ENCODE measurements at places on chromosomes 3 and 15.

DNA sequence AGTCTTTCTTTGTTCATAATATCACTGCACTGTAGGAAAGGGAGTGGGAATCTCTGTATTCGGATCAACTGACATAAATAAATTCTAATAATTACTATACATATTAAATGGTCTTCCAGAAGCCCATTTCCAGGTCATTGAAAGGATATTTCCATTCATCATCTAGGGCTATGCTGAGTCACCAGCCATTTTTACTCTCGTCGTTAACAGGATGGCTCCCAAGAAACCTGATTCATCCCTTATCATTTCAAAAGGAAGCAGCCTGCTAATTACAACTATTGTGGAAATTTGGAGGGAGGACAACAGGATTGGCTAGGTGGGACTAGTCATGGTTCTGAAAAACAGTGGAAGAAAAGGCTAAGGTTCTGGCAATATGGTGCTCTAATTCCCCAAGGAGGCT is 13.6 kb downstream of the GMNC start:
- DNase-seq, result no peak

- no peak for DNase-seq
Measured at GRCh38 chr15:80801891-80802680, 22.9 kb downstream of the CEMIP start.

- no peak for DNase-seq
Measured at GRCh38 chr15:91445695-91446228, 345.7 kb downstream of the SV2B start.

DNA sequence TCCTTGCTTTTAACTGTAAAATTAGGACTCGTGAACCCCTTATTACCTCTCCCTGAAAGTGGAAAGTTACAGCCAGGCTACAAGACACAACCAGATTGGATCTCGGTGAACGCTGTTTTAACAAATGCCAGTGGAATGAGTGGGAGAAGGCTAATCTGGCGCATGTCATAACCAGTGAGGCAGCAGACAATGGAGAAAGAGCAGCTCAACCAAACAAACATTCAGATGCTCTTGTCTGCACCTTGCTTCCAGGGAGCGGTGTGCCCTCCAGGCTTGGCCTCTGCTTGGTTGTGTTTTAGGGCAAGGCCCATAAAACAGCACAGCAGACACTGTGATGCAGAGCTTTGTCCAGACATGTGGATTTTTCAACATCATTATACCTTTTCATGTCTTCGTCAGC is 45.9 kb upstream of the ATP1B3 start:
- DNase-seq, result no peak

GRCh38 chr3:109553591-109554371 is 216.4 kb upstream of the DPPA4 start:
- DNase-seq, result no peak

- DNase-seq, result no peak
Measured at GRCh38 chr3:66615643-66616301, 115.0 kb upstream of the LRIG1 start.

GRCh38 chr15:74482661-74483060 is 21.7 kb upstream of the UBL7 start:
- DNase-seq, result no peak

DNA sequence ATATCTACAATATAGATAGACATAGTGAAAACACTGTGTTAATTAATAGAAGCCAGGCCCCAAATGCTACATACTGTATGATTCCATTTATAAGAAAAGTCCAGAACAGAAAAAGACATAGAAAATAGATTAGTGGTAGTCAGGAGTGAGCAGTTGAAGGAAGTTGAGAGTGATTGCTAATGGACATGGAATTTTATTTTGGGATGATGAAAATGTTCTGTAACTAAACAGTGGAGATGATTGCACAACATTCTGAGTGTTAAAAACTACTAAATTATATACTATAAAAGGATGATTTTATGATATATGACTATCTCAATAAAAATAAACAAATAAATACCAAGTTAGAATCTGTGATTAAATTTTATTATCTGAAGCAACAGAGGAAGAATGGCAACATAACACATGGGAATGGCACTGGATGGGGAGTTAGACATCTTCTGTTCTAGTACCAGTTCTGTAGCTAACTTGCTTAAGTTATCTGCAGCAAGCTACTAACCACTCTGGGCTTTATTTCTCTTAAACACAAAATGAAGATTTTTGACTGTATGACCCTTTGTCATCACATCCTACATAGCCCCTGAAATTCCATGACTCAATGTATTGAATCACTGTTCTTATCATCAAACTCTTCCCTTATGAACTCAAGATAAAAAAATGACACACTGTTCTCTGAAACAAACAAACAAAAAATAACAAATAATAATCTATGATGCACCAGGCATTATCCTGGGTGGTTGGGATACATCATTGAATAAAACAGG is 612.7 kb downstream of the TBL1XR1 start:
- no peak for DNase-seq

- no peak for DNase-seq
Measured at GRCh38 chr3:129629011-129629410, 22.5 kb upstream of the PLXND1 start.

DNA sequence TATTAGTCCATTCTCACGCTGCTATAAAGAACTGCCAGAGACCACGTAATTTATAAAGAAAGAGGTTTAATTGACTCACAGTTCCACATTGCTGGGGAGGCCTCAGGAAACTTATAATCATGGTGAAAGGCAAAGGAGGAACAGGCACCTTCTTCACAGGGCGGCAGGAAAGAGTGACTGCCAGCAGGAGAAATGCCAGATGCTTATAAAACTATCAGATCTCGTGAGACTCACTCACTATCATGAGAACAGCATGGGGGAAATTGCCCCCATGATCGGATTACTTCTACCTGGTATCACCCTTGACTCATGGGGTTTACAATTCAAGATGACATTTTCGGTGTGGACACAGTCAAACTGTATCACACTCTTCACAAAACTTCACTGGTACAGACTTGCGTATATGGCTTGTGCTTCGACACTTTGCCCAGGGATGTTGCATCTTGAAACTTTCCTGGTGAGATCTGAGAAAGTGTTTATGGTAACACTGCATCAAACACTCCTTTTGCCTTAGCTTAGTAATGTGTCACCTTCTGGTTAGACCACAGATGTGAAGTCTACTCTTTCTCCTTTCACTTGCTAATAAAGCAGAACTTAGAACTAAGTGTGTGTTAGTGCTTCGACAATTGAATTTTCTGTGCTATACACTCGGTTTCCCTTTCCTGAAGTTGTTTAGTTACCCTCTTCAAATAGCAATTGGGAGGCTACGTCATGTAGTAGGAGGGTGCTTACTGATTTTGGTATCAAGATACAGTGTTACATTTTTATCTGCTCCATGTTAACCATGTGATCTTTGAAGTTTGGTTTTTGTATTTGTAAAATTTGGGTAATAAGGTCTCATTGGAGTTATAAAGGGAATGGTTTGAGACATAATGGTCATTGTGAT is 185.7 kb downstream of the LPP start:
- peak; percentile 46 for DNase-seq

DNA sequence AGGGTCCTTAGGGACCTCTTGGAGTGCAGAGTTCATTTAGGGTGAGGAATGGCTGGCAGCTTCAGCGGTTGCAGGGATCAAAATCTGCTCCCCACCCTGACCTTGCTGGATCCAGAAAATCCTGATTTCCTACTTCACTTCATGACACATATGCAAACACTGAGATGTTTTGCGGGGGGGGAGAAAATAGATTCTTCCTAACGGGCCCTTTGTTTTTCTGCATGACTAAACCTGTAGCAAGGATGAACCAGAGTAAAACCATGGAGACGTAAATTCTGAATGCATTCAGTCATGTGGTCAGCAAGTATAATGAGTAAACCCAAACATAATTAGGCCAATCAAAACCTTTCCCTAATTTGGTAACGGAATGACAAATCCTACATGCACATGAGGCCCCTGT is 20.0 kb upstream of the RBP1 start:
- no peak for DNase-seq

- DNase-seq, result no peak
Measured at GRCh38 chr15:91468871-91469580, 369.0 kb downstream of the SV2B start.

DNA sequence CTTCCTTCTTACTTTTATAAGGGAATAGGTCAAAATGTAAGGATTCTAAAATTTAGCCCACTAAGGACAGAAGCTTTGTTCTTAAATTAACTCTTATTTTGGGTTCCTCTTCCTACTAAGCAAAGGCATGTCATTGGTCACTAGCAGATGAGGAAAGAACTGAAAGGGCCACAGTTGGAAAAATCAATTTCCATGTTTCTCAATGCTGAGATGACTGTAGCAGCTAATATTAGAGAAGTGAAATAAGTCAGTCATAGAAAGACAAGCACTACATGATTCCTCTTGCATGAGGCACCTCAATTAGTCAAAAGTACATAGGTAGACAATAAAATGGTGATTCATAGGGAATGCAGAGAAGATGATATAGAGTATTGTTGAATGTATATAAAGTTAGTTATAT is 353.7 kb downstream of the RSL24D1 start:
- no peak for DNase-seq

DNA sequence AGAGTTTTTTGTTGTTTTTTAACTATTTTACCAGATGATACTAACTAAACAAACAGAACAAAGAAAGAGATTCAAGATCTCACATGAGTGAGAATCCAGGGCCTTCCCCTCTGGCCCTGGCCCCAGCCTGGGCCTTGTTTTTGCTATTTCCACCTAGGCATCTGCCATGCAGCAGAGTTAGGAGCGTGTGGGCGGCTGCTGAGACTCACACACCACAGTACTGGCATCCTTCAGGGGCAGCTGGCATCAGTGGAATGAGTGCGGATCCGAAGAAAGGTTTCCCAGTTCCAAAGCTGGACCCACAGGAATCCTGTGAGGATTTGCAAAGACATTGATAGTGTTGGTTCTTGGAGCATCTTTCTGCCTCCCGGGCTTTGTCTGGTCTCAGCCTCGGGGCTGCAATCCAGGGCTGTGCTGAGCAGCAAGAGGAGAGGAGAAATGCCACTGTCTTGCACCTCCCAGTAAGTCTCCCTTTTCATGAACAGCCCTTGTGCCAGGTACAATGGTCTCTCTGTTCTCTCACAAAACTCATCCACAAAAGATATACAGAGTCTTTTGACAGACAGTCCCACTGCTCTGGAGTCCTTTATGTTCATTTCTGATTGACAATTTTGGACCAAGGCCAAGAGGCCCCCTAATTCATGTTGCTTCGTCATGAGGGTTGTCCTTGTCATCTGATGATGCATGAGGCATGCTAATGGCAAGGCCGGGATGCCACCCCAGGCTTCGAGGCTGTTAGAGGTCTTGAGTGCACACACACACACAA is 46.6 kb downstream of the APH1B start:
- DNase-seq, result no peak

DNA sequence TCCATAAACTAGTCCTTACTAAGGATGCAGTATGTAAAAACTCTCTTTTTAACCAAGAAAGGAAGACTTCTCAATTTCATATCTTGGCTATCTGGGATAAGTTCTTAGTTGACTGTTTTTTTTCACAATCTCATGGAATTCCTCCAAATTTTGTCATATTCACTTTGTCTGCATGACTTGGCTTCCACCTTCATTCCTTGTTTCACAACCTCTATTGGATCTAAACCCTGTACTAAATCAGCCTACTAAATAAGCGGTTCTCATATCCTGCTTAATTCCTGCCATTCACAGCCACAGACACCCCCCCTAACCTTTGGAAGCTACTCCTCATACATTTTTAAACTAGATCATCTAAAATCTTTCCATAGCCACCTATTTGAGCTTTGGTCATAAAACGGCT is 370.6 kb upstream of the NAALADL2 start:
- no peak for DNase-seq

DNA sequence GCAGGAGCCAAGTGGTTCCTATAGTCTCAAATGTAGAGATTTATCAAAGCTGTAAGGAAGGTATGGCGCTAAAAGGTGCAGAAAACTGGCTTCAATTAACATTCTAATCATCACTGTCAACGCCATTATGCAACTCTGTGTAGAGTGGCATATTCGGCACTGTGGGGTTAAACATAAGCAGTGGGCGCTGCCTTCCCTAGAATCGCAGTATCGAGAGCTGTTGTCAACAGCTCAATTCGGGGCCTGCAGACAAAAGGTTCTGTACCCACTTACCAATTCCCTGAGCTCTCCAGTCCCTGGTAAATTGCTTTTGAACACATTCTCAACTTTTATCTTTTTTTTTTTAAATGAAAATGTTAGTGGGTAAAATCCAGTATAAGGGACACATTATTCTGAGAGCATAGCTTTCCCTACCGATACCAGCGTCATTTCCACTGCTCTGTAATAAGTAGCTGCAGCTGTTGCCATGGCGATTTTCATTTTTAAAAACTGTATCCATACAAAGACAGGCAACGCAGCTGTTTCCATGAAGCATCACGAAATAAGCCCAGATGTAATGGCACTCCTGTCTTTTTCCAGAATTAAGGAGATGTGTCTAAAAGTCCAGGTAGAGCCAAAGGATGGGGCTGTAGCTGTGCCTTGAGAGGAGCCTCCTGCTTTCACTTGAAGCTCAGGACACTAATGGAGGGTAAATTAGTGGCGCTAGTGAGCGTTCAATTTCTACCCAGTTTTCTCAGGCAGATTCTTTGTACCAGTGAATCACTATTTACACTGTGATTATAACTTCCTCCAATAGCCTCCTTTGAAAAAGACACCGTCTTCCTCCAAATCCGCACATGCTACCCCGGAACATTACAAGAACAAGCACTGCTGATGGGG is 250.3 kb downstream of the SLC9A9 start:
- no peak for DNase-seq

- no peak for DNase-seq
Measured at GRCh38 chr3:30692498-30693130, 86.2 kb downstream of the TGFBR2 start.

GRCh38 chr3:195546130-195546560 is 3.0 kb upstream of the PPP1R2 start:
- no peak for DNase-seq

- no peak for DNase-seq
Measured at GRCh38 chr15:68232937-68233336, 3.4 kb upstream of the CLN6 start.

DNA sequence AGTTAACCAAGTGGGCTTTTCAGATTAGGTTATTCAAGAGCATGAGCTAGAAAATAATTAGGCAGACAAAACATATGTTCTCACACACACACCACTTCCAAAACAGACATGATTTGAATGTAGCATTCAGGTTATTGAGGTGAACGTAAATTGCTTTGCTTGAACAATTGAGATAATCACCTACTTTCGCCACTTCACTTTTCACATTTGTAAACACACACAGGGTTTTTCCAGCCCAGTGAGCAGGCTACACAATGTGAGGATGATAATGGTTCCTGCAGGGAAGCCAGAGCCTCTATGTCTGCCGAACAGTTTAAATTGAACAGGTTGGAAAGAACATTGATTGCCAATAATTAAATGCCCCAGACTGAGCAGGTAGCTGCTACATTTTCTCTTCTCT is 560.8 kb downstream of the OCA2 start:
- no peak for DNase-seq

DNA sequence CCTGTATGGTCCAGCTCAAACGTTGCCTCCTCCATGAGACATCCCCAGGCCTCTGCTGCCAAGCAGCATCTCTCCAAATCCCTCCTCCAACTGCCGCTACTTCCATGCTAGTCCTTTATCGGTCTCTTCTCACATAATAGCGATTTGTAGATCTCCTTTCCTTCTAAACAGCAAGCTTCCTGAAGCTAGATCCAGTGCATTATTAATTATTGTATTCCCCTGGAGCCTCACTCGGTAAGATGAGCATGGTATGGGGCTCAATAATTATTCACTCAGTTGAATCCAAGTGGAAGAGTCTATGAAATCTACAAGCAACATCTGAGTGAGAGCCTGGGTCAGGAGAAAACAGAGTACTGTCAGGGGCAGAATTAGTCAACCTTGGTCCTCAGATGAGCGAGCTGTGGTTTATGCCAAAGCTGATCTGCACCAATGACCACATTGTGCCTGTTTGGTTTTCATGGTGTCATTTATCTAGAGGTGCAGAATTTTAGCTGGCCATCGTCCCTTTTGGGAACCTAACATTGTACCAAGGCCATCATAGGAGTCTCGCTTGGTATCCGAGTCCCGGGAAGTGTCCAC is 93.8 kb upstream of the UBE2E1 start:
- DNase-seq, result no peak
